ENCODE measurements at places on chromosomes 2 and 18.

DNA sequence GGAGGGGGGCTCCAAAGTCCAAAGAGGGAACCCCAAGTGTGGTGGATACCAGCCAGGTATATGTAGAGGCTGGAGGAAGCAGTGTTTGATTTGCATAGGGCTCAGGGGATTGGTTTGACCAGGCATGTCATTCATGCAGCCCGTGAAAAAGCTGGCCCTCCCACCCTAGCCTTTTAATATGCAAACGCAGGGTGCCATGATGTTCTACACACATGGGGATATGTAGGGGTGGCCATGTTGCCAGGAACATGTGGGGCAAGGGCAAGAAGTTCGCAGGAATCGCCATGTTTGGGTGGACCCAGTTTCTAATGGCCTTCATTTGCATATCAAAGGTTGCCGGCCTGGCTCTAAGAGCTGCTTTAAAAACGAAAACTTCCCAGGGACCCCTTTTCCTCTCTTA is 33.6 kb downstream of the B3GNT7 start:
- DNase-seq = no peak

- DNase-seq = no peak
Observed at GRCh38 chr18:22684268-22684667, 248.9 kb upstream of the RBBP8 start.

DNA sequence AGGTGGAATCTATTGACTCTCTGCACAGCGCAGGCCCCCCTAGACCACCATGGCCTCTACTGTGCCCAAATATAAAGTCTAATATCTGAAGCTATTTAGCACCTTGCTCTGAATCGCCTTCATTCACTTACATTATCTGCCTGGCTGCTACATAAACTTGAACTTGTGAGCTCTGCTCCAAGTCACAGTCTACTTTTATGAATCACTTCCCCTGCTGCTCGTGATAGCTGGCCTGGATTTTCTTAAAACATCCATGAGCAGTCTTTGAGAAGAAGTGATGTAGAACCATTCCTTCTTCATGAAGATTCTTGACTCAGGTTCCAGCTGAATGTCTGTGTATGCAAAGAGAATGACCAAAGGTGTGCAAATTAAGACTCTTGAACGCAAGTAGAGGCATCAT is 359.5 kb downstream of the RND3 start:
- DNase-seq = no peak

GRCh38 chr2:101788995-101789970 is 91.8 kb downstream of the MAP4K4 start:
- DNase-seq = no peak

GRCh38 chr2:132503701-132504100 is 87.1 kb downstream of the GPR39 start:
- DNase-seq = no peak

GRCh38 chr18:60746919-60747318 is 374.3 kb upstream of the MC4R start:
- DNase-seq = no peak

DNA sequence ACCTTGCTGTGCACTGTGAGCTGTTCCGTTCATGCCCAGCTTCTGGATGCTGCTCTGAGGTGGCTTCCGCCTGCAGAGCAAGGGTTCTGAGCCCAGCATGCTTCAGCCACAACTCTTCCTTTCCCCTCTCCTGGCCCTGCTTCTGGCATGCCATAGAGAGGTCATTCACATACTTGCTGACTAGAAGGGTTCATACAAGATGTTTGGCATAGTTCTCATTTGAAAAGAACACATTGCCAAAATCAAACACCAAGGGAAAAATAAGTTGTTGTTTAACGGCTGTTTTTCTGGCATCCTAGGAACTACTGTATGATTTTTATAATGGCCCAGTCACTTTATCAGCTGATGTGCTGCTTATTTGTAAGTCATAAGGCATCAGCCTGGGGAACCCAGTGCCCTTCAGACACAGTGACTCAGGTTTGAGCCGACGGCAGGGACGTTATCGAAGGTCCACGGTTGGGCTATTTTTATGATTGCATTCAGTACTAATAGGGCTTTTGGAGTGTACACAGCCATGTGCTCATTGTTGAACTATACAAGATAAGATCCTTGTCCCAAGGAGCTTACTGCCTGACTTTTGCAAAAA is 53.9 kb upstream of the CTAGE1 start:
- no peak for DNase-seq

GRCh38 chr2:68287580-68288441 is 31.9 kb downstream of the CNRIP1 start:
- peak; percentile 22 for DNase-seq

GRCh38 chr2:18476484-18476883 is 84.0 kb downstream of the RDH14 start:
- DNase-seq = no peak

DNA sequence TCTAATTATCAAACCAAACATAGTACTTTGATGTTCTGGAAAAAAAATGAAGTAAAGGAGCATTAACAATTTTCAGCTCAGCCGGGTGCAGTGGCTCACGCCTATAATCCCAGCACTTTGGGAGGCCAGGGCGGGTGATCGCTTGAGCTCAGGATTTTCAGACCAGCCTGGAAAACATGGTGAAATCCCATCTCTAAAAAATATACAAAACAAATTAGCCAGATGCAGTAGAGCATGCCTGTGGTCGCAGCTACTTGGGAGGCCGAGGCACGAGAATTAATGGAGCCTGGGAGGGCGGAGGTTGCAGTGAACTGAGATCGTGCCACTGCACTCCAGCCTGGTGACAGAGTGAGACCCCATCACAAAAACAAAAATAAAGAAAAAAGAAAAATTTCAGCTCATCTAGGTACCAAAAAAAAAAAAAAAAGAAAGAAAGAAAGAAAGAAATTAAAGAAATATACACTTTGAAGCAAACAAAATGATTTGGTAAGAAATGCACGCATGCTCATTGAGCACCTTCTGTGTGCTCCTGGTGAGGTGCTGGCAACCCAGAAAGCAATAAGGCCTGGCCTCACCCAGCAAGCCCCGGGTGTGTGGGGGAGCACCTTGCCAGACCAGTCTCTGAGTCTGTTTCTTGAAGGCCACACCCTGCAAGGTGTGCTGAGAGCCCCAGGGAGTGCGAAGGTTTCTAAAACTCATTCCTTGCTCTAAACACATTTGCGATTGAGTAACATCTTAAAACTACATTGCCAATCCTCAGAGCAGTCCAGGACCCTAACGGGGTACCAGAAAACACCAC is 133.5 kb downstream of the TFCP2L1 start:
- no peak for DNase-seq

DNA sequence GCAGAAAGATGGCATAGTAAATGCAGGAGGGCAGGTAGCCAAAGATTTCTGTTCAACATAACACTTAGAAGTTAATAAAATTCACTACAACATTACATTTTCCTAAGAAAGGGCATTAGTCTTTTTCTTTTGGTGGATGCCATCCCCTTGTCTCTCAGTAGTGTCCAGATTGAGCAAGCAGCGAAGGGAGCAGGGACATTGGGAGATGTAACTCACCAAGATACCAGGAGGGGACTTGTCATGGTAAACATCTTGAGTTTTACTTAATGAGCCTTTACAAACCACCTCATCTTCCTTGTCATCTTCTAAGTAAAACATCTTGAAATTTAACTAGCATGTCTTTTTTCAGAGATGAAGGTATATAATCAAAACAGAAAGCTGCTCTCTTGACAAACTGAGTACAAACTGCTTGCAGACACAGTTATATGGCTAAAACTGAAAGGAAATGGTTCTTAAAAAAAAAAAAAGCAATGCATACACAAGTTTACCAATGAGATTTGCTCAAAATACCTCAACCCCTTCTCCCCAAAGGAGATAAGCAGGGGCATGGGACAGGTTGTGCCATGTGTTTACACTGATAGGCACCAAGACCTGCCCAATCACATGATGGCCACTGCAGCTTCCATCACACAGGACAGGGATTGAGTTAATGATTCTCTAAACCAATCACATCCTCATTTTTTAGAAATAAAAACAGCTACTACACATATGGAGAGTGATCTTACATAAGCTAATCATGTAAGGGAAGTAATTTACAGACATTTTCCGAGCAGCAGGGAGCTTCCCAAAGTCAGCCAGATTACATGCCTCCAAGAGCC is 30.3 kb downstream of the LPIN2 start:
- no peak for DNase-seq

GRCh38 chr2:71710367-71711132 is 257.2 kb downstream of the DYSF start:
- no peak for DNase-seq

- no peak for DNase-seq
Observed at GRCh38 chr2:234691214-234691575, 194.3 kb upstream of the ARL4C start.

GRCh38 chr2:153163055-153163454 is 315.5 kb downstream of the RPRM start:
- DNase-seq = no peak

GRCh38 chr2:231541645-231542044 is 11.4 kb upstream of the NMUR1 start:
- DNase-seq = no peak
